Left ventricle myocardium inferior (tissue), 1 donor: ENCODE measurements at places on chromosomes 3 and 15. TPM values are rescaled to one million over a fixed set of nuclear protein-coding genes. Genes with fewer than 3 reads are reported as not detected.

AADAC gene
- total RNA-seq = not detected

NR2C2 gene
- total RNA-seq = 27.4 TPM

SLC49A4 gene
- total RNA-seq = 14.5 TPM

CALML4 gene
- total RNA-seq = 0.91 TPM

ALPK3 gene
- total RNA-seq = 181 TPM

DNA sequence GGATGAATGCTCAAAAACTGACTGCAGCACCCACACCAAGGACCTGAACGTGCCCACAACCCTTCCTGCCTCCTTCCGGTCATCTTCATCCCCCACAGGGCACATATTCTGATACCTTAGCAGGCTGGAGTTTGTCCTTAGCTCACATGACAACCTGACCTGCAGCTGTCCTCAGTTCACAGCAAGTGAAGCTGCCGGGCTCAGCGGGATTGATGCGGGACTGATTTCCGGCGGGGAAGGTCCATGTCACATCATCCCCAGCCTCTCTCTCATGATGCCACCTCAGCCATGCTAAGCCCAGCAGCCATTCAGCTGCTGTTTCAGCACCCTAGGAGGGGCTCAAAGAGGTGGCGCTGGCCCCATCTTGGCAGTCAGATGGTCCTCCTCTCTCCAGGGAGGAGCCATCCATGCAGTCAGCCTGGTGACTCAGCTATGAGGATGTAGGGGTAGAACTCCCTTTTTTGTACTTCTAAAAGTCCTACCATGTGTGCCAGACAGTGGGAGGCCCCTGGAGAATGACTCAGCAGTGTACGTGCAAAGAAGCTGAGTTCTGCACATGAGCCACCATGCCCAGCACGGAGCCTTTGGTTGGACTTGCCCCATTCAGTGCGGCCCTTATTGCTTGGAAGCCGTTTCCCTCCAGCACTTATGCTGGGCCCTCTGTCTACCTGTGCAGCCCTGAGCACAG lies 9.5 kb downstream of the CA12 start:
- DNase-seq = no peak

- DNase-seq = no peak
Observed at GRCh38 chr15:88512078-88512477, 34.4 kb downstream of the DET1 start.

- peak; percentile 76 for DNase-seq
Observed at GRCh38 chr3:126752303-126753190, 48.5 kb downstream of the CHCHD6 start.

DNA sequence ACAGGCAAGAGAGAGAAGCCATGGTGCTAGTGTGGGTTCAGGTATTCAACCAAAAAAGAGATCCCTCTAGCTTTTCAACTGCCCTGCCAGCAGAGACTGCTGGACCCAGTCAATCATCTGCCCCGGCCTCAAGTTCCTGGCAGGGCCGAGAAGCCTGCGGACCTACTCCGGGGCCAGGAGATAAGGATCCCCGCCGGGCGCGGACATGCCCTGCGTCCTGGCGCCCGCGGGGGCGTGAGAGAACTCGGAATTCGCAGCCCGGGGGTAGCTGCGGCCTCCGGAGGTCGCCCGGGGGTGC lies 821 bp upstream of the MAGI1 start:
- peak; percentile 39 for DNase-seq

- DNase-seq = peak; percentile 44
Observed at GRCh38 chr3:23810343-23811184, 4.8 kb downstream of the UBE2E1 start.

DNA sequence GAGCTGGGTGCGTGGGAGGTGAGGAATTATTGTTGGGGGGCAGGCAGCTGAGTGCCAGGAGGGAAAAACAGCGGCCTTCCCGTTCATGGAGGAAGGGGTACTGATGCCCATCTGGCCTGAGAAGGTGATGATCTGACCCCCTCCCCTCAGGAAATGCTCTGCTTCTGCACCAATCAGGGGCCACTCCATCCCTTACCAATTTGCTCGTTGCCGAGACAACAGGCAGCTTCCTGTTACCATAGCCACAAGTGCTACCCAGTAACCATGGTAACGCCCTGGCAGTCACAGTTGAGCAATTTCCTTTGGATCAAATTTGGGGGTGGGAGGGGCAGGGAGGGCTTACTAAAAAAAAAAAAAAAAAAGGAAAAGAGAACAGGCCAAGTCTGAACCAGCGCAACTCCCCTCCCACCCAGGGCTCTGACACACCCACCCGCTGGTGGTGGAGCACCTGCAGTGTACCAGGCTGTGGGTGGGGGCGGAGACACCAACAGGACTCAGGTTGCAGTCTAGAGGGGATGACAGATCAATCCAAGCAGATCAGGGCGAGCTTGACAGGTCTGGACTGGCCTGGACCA lies 13.7 kb downstream of the CELF6 start:
- no peak for DNase-seq

- no peak for DNase-seq
Observed at GRCh38 chr3:177594096-177594495, 396.8 kb upstream of the TBL1XR1 start.

GRCh38 chr3:149860881-149861280 lies 47.9 kb downstream of the RNF13 start:
- no peak for DNase-seq

DNA sequence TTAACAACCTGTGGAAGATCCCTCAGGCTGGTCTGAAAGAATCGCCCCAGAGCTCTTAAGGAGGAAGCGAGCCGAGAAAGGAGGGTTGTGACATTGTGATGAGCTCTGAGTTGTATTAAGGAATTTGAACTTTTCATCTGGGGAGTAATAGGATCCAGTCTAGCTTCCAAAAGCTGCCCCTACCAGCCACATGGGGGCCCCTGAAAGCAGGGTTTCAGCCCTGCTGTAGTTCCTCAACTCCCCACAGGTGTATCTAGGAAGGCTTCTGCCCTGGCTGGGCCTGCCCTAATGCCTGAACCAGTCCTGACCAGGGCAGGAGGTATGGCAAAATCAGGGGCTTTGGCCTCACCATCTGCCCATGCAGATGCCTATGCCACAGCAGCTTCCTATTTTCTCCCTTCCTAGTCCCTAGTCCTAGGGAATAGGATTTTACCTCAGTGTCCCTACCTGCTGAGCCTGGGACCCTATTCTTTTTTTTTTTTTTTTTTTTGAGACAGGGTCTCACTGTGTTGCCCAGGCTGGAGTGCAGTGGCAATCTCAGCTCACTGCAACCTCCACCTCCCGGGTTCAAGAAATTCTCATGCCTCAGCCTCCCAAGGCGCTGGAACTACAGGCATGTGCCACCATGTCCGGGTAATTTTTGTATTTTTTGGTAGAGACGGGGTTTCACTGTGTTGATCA lies 5.0 kb upstream of the AP3S2 start:
- DNase-seq = no peak

- no peak for DNase-seq
Observed at GRCh38 chr15:89244574-89244903, 760 bp downstream of the FANCI start.

- no peak for DNase-seq
Observed at GRCh38 chr3:96966181-96966929, 152.0 kb downstream of the EPHA6 start.

DNA sequence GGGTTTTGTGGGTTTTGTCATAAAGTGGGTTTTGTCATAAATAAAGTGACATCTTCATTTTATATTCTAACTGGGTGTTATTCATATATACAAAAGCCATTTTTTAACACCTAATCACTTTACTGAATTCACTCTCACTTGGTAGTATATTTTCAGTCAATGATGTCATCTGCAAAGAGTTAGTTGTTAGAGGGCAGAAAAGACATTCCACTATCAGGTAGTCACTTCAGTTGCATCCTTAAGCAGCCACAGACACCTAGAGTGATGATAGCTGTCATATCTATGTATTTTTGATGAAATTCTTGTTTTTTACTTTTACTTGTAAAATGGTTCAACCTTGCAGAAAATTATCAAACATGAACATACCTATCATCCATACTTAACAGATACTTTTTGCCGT lies 89.0 kb downstream of the DHX36 start:
- no peak for DNase-seq
